ENCODE measurements at places on chromosomes 2 and 18.

DNA sequence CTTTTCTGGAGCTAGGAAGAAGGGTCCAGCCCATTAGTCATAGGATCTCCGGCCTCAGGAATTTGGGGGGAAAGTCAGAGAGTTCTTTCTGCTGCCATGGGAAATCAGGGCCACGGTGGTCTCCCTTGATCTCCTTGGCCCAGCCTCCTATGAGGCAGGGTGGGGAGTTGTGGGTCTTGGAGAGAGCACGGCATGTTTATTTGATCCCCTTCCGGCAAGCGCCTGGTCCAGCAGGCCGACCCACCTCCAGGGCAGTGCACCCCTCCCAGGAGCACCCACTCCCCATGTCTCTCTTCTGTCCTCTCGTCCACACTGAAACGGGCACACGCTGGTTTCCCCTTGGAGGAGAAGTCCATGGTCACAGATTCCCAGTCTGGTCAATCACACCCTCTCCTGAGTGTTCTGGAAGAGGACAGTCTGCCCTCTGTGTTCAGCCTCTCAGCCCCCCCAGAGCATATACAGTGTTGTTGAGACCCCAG, 464.6 kb upstream of the HS6ST1 start:
- no peak for DNase-seq

DNA sequence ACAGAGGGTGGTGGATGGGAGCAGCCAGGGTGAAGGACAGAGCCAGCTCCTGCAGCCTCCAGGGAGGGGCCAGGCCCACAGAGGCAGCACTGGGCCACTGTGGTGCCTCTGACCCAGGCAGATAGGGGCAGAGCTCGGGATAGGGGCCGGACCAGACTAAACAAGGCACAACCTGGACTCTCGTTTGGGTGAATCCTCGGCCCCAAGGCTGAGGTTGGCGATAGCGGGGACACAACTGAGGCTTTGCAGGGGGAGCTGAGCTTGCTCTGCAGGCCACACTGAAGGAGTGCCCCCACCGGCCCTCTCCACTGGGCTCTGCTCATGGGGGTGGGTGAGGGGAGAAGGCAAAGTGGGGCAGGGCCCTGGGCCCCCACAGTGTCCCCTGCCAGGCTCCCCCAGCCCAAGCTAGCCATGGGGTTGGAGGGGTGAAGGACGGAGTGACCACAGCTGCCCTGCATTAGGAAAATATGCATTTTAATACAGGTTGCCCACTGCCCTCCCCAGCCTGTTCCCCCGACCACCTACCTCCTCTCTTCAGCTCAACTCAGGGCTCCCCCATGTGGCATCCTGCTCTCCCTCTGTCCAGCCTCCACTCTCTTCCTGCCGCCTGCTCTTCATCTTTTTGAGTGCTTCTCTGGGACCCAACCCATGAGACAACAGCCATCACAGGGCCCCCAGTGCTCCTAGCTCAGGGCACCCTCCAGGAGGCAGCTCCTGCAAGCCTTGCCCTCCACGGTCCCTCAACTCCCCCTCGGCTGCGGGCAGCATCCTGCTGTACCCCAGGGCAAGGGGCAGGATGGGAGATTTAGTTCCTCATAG, 152.8 kb downstream of the INHBB start:
- no peak for DNase-seq

GRCh38 chr18:9726175-9726574, 18.1 kb downstream of the RAB31 start:
- DNase-seq: no peak

- no peak for DNase-seq
Observed at GRCh38 chr2:216632346-216632951, 771 bp upstream of the IGFBP2 start.

- no peak for DNase-seq
Observed at GRCh38 chr2:85987266-85988174, 98.7 kb upstream of the ST3GAL5 start.

GRCh38 chr2:175207741-175208438, 26.4 kb upstream of the ATP5MC3 start:
- no peak for DNase-seq

DNA sequence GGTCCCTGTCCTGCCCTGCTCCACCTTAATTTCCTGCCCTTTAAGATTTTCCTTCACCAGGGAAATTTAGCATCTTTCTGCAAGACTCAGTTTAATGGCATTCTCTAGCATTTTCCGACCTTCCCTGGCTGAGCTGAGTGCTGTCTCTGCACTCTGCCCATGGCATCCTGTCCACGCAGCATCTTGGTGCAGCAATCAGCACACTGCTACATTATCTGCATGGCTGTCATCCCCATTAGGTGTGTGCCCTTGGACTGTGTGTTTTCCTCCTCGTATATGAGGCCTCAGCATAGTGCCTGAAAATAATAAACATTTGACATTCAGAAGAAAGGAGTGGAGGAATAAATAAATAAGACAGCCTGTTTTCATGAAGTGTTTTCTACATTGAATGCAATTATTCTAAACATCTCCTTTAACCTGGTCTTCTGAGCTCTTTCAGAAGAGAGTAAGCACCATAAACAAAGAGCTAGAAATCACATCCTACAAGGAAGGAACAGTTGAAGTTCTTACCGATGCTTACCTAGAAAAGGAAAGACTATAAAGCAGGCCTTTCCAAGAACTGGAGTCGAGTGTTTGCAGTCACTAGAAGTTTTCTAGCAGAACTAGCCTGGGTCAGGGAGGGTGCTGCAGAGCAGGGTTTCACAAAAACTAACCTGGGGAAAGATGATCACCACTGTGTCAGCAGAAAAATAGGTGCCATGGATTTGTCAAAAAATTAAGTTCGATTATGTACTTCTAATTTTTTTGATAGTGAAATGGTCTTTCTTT, 131.4 kb upstream of the ITGB6 start:
- no peak for DNase-seq

DNA sequence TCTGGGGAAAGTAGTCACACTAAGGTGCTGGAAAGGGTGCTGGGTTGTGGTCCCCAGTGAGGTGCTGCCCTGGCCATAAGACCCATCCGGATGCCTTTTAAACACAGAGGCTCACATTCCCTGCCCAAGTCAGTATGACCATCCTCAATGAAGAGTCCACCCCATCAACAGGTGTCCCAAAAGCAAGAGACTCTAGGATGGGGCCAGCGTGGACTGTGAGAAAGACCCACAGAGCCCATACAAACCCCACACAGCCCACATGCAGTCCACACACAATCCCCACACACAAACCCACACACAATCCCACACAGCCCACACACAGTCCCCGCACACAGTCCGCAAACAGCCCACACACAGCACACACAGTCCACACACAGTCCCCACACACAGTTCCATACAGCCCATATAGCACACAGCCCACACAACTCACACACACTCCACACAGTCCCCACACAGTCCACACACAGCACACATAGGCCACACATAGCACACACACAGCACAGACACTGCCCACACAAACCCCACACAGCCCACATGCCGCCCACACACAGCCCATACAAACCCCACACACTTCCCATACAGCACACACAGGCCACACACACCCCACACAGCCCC, 241.4 kb upstream of the SALL3 start:
- no peak for DNase-seq

- no peak for DNase-seq
Observed at GRCh38 chr2:230537531-230537976, 121.6 kb downstream of the SP100 start.

DNA sequence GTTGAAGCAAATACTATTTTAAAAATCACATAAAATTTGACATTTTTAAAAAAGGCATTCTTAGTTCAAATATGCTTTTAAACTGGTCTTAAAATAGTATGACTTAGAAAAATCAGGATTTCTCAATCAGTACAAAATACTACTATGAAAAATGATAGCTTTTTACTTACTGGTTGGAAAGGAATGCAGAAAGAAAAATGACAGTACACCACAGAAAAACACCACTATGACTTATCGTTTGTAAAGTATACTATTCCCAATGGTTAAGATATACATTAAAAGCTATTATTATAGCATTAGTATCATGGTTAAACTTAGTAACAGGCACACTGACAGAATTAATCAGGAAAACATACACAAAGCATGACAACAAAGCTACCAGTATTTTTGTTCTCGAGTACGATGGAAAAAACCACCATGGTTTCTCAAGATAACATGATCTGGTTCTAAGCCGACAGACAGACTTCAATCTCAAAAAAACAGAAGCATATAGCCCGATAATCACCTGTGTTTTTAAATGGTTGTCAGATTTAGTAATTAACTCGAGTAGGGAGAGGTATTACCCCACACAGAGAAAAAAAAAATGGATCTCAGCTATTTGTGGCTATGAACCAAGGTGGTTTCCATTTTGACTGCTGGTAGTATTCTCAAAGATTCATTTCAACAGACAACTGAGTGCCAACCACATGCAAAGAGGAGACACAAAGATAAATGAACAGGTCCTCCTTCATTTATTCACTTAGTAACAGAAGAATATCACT, 39.1 kb downstream of the CUL3 start:
- no peak for DNase-seq

DNA sequence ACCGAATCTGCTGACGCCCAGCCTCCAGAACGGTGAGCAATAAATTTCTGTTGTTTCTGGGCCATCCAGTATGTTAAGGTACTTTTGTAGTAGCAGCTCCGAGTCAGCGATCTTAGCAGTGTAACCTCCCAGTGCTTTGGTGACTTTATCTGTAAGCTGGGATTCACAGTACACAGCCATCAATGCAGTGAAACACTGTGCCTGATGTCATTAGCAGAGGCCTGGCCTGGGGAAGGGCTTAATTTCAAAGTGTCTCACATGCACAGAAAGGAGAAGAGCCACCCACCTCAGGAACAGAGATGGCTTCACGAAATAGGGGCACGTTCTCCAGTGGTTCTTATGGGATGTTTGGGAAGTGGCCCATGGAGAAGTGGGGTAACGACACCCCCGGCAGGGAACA, 281.2 kb downstream of the PHLPP1 start:
- no peak for DNase-seq

DNA sequence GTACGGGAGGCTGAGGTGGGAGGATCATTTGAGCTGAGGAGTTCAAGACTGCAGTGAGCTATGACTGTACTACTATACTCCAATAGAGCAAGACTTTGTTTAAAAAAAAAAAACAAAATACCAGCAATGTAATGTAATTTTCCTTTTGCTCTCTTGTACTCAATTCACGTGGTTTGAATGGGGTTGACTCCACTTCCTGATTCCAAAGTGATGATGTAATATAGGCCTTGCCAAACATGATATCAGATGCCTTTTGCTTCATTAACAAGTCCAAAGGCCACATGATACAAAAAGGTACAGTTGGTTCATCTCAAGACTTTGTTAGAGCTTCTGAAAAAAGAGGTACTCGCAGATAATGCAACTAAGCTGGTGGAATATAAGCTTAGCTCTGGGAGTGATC, 321.8 kb downstream of the ZEB2 start:
- no peak for DNase-seq

GRCh38 chr2:105954891-105955290, 210.2 kb downstream of the NCK2 start:
- DNase-seq: no peak

DNA sequence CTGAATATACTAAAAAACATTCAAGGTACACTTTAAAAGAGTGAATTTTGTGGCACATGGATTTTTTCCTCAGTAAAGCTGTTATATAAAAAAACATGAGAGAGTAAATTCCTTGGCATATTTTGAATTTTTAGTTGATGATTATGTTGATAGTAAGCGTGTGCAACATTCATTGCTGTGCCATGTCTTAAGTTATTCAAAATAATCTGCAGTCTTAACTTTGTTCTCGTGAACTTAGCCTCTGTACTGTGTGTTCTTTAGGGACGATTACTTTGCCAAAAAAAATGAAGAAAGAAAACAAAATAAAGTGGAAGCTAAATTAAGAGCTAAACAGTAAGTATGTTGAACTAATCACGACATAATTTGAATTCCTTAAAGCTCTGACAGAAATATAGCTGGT, 9.6 kb downstream of the SSB start:
- no peak for DNase-seq

DNA sequence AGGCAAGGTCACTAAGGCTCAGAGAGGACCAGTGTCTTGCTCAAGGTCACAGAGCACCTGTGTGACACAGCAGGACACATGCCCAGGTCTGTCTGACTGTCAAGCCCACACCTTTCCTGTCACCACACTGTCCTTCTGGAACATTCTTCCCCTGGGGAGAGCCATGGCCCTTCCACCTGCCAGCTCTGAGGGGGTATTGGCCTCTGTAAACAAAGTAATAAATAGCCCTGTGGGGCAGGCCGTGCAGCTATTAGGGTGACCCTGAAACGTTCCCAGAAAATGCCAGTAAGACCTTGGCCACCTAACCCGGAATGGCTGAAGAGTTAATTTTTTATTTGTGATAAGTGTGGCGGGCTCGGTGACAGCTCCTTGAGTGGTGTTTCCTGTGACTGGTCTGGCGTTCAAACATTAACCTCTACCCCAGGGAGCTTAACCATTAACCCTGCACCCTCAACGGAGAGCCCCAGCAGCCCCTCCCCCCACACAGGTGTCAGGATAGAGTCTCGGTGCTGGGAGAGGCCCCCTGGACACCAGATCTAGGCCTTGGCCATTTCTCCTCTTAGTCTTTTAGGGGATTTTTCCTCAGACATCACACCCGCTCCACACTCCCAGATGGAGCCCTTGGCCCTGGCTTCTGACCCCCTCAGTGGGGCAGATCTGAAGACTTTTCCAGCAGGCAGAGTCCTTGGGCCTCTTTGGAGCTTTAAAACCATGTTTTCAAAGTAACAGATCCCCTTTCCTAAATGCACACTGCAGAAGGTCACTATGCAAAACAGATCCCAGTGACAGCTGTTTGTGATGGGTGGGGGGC, 36.6 kb downstream of the SCTR start:
- DNase-seq: no peak

- no peak for DNase-seq
Observed at GRCh38 chr2:55581874-55582547, 35.4 kb downstream of the PPP4R3B start.

GRCh38 chr2:207251573-207252192, 85.9 kb upstream of the KLF7 start:
- DNase-seq: no peak

DNA sequence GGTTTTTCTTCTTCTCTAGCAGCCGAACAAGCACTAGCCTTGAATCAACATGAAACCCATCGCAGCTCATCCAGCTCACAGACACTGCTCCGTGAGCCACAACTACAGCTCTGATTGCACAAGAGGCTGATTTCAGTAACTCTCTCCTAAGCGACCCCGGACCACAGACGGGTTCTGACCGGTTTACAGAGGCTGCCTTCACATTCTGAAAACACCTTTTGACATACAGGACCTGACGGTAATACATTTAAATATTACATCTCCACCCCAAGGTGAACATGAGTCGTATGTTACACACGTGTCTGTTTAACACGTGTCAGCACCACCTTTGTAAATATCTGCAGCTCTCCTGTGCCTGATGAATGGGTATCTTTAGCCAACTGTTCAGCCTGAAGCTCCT, 120.7 kb downstream of the TMEM18 start:
- no peak for DNase-seq

DNA sequence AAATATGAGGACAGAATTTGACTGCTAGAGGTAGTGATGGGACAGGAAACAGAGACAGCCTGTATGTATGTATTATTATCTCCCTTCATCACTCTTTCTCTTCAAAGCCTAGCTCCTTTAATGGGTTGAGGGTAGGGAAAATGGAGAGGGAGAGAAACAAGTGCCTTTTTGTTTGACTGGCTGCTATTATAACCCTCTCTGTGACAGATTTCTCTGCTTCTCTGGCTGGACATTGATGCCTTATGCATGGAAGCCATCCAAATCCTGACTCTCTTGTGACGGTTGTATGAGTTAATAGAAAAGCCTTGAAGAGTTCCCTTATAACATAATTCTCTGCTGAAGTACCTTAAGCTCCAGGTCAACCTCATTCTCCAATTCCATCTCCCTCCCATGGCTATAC, 118.5 kb upstream of the COL5A2 start:
- DNase-seq: no peak

GRCh38 chr2:97726261-97727064, 13.1 kb downstream of the ZAP70 start:
- no peak for DNase-seq

- no peak for DNase-seq
Observed at GRCh38 chr2:215565897-215566296, 130.0 kb upstream of the FN1 start.

Measured in naive thymus-derived CD8-positive, alpha-beta T cell (primary cell).